ENCODE measurements at places on chromosomes 3 and 15.

- no peak for DNase-seq
These were observed 56.8 kb downstream of the CMSS1 start for GRCh38 chr3:99874237-99875002.

GRCh38 chr3:27629366-27629765, 92.8 kb downstream of the EOMES start:
- DNase-seq, result peak; percentile 57

DNA sequence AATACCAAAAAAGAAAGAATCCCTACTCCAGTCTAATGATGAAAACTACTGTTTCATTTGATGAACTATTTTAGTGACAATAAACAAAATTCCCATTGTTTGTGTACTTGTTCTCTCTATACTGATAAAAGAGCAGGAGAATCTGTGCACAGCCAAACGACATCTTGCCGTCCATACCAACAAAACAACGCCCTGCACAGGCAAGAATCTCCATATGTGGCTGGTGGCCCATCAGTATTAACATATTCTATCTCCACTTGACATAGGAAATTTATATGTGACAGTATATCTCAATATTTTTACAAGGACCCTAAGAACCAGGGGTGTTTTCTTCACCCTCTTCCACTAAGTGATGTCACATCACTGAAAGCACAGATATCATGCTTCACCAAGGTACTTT, 279.5 kb downstream of the ULK4 start:
- DNase-seq, result no peak

GRCh38 chr3:177111541-177111949, 85.7 kb downstream of the TBL1XR1 start:
- no peak for DNase-seq

GRCh38 chr15:42084465-42085235, 9.7 kb downstream of the PLA2G4D start:
- no peak for DNase-seq

GRCh38 chr15:99542828-99543227, 23.0 kb upstream of the MEF2A start:
- no peak for DNase-seq

- no peak for DNase-seq
These were observed 20.3 kb upstream of the ATOSA start for GRCh38 chr15:52699457-52699856.

GRCh38 chr3:81898336-81898735, 136.9 kb upstream of the GBE1 start:
- no peak for DNase-seq

- no peak for DNase-seq
These were observed 138.0 kb downstream of the DUT start for GRCh38 chr15:48469271-48469670.

DNA sequence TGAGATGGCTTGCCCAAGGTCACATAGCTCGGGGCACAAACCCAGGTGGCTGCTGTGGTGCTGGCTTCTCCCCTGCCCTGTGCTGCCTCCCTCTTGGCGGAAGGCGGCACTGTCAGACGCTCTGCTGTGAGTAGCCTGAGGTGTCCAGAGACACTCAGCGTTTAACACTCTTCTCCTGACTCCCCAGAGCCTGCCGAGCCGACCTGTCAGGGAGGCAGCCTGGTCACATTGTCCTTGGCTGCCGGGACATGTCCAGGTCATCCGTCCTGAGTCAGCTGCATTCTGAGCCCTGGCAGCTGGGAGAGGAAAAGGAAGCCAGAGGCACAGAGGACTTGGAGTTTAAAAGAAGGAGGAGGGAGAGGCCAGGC, 4.7 kb downstream of the LMAN1L start:
- DNase-seq, result no peak

GRCh38 chr3:128496019-128496601, 3.1 kb upstream of the GATA2 start:
- no peak for DNase-seq

DNA sequence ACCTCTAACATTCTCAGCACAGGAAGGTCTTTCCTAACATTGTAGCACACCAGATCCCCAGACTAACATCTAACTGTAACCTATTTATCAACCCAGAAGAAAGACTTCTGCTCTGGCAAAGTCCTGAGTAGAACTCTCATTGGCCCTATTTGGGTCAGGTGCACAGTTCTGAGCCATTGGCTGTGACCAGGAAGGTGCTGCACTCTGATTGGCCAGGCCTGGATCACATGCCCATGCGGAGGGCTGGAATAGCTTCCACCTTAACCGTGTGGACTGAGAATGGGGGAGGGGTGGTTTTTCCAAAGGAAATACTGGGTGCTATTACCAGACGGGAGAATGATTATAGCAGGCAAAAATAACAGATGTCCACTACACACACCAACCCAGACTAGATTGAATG, 11.5 kb downstream of the FEZF2 start:
- DNase-seq, result no peak

DNA sequence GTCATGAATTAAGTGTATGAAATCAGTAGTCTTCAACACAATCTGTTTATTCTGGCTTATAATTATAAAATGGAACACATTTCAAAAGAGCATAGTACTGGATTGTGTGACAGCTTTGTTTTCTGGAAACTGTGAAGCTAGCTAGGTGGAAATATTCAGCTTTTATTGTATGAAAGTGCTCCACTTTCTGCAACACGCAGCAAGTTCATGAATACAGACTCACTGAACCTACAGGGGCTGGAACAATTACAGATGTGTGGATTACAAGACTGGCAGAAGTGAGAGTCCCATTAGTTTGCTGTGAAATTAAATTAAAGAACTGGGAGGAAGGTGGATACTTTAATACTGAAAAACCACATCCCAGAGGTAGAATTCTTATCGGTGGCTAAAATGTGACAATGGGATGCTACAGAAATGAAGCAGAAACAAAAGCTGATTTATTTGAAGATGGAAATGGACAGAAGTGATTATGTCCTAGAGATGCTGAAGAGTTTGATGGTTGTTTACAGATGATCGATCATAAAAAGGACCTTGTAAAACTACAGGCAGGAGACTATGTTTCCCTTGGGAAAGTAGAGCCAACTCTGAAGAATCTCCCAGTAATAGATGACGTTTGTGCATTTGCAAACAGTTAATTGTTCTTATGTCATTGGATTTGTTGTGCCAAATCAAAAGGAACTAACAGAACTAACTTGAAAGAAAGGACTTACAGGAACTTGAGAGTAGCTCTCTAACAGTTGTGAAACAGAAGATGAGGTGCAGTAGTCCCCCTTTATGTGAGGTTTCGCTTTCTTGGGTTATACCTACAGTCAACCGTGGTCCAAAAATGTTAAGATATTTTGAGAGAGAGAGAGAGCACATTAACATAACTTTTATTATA, 15.7 kb downstream of the TF start:
- no peak for DNase-seq

DNA sequence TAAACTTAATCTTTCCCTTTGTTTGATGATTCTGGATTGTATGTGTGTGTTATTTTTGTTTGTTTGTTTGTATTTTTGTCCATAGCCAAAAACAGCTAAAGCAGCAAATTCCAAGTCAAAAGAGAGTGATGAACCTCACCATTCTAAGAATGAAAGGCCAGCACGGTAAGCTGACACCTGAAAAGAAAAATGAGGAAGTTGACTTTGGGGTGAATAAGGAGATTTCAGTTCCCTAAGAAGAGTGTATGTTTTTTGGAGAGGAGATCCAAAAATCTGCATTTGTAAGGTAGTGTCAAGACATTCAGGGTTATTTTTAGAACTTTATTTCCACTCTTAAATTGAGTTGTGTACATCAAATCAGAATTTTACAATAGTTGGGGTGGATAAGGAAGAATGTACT, 52.3 kb upstream of the UTS2B start:
- DNase-seq, result no peak

DNA sequence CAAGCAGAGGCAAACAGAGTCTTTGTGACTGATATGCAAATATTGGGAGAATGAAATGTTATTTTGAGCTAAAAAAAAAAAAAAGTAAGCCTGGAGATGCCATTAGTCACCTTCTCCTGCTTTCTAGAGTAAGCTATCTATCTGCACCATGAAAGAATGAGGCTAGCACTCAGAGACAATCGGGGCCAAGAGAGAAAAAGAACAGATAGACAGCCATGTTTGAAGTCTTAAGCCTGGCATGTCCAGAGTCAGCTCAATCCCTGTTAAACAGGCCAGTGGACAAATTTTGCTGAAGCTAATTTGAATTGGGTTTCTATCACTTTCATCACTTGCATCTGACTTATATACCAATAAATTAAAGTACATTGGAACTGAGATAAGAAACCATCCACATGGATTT, 204.4 kb downstream of the SLC9A9 start:
- DNase-seq, result no peak

DNA sequence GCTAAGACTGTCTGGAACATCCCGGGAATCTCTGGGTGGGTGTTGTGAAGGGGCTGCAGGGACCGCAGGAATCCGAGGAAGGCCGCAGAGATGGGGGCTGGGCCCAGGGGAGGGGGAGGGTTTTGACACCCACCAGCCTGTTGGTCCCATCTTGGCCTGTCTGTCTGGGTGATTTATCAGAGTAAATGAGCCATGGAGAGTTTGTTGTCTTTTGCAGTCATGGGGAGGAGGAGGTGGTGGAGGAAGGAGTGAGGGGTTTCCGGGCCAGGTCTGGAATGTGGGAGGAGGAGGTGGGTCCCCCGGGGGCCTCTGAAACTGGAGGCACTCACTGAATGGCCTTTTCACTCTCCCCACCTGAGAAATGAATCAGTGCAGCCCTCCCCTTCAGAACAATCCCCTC, 11.5 kb downstream of the SEMA3F start:
- DNase-seq, result no peak

- no peak for DNase-seq
These were observed 299.2 kb downstream of the CNTN3 start for GRCh38 chr3:74315291-74315690.

Data from T-helper 1 cell (primary cell).